ENCODE measurements at places on chromosomes 5 and 9. TPM values are rescaled to one million over a fixed set of nuclear protein-coding genes. Genes with fewer than 3 reads are reported as not detected.

DNA sequence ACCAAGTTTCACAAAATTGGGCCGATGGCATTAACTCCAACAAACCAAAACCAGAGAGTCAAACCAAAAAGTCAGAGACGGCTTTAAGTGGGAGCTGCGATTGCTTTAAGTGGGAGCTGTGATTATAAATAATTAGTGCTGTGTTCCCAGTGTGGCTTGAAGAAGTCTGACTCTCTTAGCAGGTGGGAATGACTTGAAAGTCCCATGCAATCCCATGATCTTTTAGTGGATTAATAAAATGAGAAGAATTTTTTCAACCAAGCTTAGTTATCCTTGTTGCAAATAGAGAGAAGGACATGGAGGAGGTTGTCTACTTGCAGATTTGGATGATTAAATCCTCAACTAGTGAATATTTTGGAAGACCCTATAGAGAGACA lies 68.5 kb downstream of the MYO10 start:
- no peak for DNase-seq

DNA sequence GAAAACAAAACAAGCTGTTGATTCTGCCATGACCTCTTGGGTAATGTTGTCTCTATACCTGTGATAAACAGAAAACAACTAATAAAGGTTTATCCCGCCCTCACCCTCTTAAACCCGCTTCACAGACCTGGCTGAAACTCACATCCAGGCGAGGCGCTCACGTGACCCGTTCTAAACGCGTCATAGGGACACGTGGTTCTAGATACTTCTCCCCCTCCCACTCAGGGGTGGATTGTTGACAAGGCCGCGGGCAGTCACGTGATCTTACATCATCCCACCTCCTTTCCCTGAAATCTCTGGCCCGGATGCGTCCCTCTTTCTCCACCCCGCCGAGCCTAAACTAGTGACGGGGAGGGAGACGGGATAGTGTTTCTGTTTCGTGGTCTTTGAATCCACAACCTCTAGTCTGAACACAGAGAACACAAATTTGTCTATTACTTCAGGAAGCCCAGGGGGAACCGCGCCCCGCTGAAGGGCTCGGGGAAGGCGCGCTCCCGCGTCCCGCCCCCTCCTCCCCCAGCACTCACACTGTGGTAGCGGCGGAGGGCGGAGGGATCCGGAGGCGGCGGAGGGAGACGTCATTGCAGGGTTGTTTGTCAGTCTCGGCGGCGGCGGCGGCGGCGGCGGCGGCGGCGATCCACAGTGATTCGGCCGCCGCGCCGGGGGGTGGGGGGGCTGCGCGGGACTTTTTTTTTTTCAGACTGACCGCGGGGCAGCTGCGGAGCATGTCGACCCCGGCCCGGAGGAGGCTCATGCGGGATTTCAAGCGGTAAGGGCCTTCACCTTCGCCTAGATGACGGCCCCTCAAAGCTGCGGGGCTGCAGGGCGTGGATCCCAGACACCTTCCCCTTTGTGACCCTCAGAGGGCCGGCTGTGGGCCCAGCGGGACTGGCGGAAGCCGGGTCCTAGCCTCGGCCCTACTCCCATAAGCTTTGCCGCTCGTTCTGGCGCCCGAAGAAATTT lies at the start of gene UBE2B:
Gene UBE2B, plus strand, starts transcription at position 699 of the 963 bp plus-strand sequence. Its CDS starts 27 bp downstream, at position 726.
- DNase-seq: peak; percentile 100

The DDX4 gene
- not detected for total RNA-seq

The CCL28 gene
- 11.6 TPM for total RNA-seq

The ZNF883 gene
- total RNA-seq: 1.0 TPM

DNA sequence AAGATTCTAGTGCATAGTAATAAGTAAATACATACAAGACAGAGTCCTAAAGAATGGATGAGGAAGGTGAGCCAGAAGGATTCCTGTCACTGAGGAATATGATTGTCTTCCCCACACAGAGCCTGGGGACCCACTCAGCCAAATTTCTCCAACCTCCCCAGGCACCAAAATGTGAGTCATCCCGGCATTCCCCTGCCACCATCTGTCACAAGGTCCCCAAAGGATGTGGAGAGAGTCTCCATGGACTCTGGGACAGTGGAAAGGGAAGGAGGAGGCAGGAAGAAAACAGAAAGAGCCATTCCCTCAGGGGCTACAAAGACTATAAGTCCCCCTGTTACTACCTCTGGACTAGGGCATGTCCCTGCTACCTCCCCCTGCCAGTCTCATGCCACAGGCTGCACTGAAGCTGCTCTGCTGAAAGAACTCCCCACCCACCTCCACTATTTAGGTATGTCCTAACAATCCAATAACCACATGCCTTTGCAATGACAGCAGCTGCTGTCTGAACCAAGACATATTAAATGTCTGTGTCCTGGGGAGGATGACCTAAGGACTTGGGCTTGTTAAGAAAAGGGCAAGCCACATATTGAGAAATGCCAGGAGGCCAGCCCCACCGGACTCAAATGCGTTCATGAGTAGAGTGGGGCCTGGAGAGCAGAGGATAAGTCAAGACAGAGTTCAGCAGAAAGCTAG lies 10.7 kb upstream of the OR5C1 start:
- no peak for DNase-seq

- DNase-seq: no peak
These were observed 59.8 kb upstream of the ANXA1 start for GRCh38 chr9:73091909-73092308.

DNA sequence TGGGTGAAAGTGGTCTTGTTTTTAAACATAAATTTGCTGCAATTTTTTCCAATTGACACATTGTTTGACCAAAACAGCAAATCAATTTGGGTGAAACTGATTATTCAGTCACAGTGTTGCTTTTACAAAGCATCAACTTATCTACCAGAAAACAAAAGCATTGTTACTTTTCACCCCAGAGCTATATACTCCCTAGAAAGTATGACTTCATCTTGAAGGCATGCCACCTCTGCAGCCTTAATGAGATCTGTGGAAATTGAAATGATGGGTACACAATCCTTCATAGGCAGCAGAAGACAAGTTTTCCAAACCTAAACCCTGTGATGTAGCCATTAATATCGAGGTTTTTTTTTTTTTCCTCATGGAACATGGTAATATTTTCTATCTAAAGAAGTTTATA lies 615.9 kb downstream of the CHSY3 start:
- no peak for DNase-seq

GRCh38 chr5:107546719-107547118 lies 124.0 kb downstream of the EFNA5 start:
- no peak for DNase-seq

GRCh38 chr9:135903786-135904520 lies 3.4 kb downstream of the CAMSAP1 start:
- peak; percentile 17 for DNase-seq

The ERP44 gene
- total RNA-seq: 10.7 TPM

The PCDHB14 gene
- 5.5 TPM for total RNA-seq

The ANXA1 gene
- 151 TPM for total RNA-seq

DNA sequence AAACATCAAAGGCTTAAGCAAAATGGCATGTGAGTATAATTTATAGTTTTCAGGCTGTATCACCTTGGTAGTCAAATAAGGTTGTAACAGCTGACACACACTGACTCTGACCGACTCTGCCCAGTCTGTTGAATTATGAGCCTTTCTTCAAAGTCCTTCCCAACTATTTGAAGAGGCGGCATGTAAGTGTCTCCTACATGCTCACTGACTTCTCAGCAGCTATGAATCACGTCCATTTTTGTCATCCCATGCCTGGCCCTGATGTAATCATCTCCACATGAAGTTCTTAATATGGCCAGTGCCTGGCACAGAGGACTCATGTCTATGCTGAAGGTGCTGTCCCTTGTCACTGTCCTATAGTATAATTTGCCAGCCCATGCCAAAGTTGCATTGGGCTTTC lies 5.1 kb upstream of the PTBP3 start:
- DNase-seq: no peak

- no peak for DNase-seq
These were observed 31.2 kb upstream of the IRX2 start for GRCh38 chr5:2782658-2783057.

GRCh38 chr9:80874276-80874675 lies 815.1 kb downstream of the TLE1 start:
- DNase-seq: no peak

GRCh38 chr9:127263664-127264063 lies 910 bp upstream of the GARNL3 start:
- DNase-seq: no peak

The PRDM12 gene
- 0.21 TPM for total RNA-seq

DNA sequence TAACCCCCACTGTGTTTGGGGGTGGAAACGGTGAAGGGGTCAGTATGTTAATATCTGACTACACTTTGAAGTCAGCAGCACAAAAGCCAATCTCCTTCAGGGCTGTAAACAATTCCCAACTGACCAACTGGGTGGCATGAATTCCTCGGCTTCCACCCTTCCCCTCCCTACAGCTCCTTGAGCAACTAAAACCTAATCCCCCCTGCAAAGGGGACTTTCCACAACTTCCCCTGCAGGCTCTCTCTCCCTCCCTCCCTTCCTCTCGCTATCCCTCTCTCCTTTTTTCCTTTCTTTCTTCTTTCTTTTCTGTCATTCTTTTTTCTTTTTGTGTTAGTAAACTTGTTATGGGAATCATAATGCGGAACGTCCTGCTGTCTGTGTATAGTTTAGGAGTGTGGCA lies 65.1 kb upstream of the PTCH1 start:
- DNase-seq: no peak

The SHISAL2B gene
- not detected for total RNA-seq

The CCDC187 gene
- total RNA-seq: not detected

DNA sequence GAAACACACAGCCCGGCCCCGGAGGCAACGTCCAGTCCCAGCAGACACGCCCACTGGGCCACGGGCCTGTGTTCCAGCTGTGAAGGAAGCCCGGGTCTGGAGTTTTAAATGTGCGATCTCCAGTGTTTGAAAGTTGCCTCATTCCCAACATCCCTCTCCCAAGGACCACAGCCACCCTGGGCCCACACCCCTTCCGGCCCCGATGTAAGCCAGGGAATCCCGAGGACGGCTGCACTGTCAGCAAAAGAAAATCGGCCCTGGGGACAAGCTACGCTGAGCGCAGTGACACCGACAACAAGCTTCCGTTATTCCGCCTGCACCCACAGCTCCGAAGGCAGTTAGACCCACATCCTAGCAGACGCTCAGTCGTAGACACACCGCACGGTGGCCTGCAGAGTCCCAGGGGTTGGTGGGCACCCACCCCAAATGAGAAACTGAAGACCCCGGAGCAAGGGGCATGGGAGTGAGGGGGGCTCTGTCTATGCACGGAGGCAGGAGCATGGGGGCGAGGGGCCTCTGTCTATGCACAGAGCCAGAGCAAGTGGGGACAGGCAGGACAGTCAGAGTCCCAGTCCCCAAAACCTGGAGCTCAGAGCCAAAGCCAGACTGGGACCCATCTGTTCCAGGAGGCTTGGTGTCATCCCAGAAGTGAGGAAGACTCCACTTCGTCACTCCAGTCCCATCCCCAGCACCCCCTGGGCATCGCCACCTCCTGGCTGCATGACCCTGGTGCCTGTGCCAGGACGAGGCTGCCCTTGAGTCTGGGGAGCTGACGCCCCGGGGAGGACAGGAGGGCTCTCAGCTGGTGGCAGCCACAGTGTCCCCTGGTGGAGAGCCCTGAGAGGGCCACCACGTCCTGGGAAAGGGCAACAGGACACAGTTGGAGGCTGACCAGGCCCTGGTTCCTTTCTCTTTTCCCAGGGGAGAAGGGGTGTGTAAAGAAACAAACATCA lies 23.4 kb downstream of the GLT6D1 start:
- DNase-seq: no peak

DNA sequence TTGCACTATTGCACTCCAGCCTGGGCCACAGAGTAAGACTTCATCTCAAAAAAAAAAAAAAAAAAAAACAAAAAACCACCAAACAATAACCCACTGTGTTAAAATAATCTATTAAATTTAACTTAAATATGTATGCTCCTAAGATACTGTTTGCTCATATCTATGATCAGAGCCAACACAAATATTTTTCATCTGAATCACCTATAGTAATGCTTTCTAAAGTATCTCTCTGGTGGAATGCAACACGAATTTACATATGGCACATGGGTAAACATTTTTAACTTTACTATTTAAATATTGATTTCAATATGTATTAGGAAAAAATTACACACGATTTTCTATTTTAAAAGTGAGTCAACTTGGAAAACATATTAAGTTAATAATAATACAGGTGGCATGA lies 196.4 kb downstream of the RFX3 start:
- no peak for DNase-seq

- DNase-seq: no peak
These were observed 85.8 kb downstream of the AOPEP start for GRCh38 chr9:94812343-94812742.

The ZDHHC11 gene
- total RNA-seq: 3.8 TPM

The IFNA13 gene
- total RNA-seq: not detected

DNA sequence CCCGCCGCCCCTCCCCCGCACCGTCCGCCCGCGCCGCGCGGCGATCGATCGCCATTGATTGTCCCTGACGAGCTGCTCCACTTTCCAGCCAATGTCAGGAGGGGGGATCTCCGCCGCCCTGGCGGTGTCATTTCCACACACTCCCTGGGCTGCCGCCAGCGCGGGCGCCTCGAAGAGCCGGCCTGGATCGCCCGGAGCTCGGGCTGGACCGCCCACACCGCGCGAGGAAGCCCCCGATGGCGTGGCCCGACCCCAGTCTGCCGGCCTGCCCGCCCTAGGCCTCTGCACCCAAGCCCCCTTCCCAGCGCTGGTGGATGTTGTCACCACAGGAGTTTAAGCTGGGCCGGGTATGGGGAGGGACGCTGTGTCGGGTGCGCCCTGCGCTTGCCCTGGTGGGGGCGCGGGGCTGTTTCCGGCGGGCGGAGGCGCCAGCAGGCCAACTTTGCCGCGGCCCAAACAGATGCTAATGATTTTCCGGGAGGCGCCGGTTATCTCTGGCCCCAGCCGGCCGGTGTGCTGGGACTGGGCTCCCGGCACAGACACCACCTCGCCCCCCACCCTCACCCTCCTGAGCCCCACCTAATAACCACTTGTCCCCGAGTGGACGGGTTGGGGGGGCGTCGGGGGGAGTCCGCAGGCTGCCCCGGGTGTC lies 10.6 kb upstream of the CXXC5 start:
- DNase-seq: no peak

- DNase-seq: no peak
These were observed 59.5 kb downstream of the EBF1 start for GRCh38 chr5:159040181-159040580.

The PLPPR1 gene
- 0.39 TPM for total RNA-seq

GRCh38 chr9:136518623-136519022 lies 27.2 kb downstream of the NOTCH1 start:
- no peak for DNase-seq

The INSL4 gene
- total RNA-seq: not detected

GRCh38 chr5:99587983-99588382 lies 659.2 kb upstream of the CHD1 start:
- DNase-seq: no peak

GRCh38 chr9:8391566-8391965 lies 592.0 kb upstream of the DMAC1 start:
- no peak for DNase-seq

The ZBTB26 gene
- total RNA-seq: 4.9 TPM

- no peak for DNase-seq
These were observed 90.4 kb downstream of the MVB12B start for GRCh38 chr9:126417043-126417442.

The PCSK1 gene
- total RNA-seq: 0.65 TPM

The ABLIM3 gene
- total RNA-seq: 5.1 TPM

The FRMPD1 gene
- total RNA-seq: 23.9 TPM

DNA sequence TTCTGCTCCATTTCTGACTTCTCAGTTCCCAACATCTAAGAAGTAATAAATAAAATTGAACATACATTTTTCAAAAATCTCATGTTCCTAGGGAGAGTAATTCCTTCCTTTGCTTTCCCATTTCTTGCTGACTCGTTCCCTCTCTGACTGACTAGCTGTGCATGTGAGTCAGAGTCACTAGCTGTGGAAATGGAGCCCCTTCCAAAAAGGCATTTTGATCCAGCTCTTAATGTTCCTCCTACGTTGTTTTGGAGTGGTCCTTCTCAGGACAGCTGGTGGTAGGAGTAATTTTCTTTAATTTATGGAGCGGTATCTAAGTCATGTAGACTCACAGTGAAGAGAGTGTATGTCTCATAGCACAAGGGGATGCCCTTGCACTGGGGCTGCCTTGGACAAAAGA lies 460.2 kb downstream of the GADD45G start:
- DNase-seq: no peak
